Body of pancreas (tissue), 4 donors: ENCODE measurements at places on chromosomes 12 and 14.

DNA sequence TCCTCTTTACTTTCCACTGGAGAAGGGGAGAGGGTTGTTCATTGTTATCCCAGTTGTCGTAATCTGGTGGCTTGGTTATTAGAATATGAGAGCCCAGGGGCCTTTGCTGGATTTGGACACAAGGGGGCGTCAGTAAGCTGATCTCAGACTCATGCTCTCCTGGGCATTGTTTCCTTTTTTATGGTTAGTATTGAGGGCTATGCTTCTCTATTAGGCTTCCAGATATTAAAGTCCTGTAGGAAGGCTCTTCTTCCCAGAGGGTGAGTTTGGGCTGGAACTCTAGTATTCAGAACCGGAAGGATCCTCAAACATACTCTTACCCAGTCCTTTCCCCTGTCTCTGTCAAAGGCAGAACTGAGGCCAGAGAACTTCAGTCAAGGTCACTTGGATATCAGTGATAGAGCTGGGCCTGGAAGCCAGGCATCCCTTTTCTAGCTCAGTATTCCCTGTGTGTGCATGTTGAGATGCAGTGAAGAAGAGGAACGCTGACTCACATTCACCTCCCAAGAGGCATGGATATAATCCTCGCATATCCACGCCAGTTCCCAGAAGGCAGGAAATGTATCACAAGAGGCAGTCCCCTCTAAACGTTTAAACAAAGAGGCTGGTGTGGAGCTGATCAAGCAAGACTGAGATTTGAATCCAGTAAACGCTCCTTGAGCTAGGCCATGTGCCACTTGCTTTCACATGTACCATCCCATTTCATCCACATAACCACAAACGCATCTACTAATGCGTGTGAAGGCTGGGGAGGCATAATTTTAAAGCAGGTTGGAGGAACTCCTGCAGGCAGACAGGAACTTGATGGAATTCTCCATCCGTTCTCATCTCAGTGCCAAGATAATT, 41.6 kb downstream of the UBE3B start:
- DNase-seq = peak; percentile 76

DNA sequence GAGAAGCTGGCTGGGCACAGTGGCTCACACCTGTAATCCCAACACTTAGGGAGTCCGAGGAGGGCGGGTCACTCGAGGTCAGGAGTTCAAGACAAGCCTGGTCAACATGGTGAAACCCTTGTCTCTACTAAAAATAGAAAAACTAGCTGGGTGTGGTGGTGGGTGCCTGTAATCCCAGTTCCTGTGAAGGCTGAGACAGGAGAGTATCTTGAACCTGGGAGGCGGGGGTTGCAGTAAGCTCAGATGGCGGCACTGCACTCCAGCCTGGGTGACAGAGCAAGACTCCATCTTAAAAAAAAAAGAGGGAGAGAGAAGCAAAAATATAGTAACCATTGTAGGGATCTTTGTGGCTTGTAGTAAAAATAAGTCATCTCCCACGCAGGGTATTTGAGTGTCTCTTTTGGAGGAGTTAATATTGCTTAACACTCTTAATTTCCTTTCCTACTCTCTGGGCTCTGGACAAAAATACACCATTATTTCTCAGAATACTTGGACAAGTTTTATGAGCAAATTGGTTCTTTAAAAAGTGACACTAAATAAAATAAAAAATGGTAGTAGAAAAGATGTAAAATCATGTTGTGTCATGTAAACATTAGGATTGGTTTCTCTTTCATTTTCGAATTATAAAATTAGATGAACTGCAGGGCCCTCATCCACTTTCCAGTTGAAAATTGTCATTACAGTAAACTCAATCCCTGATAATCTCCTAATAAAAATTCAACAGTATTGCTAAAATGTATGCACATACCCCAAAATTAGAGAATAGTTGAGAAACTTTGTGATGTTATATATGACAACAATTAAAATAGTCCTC, 61.1 kb upstream of the C12orf71 start:
- no peak for DNase-seq

GRCh38 chr12:99066726-99067125, 421.6 kb downstream of the APAF1 start:
- no peak for DNase-seq

GRCh38 chr12:126290456-126290855, 1225.2 kb downstream of the AACS start:
- no peak for DNase-seq

DNA sequence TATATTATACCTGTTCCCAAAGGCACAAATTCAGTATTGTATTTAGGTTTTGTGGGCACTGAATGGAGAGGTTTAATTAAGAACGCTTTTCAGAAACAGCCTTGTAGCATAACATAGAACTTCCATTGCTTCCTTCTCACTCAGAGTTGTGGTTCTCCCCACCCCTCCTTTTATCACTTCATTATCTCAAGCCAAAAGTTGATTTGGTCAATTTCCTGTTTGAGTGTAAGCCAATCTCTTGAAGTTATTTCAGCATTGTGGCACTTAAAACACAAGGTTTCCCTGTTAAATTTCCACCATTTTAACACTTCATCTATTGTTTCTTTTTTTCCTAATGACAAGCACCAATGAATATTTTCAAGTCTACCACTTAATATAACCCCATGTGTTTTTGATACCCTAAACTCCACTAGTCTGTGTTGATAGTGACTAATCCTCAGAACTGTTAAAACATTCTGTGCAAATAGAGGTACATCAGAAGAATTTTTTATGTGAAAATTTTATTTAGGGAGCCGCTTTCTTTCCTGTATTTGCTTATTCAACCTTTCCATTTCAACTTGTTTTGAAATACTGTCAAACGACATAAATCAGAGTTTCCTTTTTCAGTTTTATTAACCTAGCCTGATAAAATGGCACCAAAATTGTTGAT, 340.1 kb downstream of the BCAT1 start:
- no peak for DNase-seq

DNA sequence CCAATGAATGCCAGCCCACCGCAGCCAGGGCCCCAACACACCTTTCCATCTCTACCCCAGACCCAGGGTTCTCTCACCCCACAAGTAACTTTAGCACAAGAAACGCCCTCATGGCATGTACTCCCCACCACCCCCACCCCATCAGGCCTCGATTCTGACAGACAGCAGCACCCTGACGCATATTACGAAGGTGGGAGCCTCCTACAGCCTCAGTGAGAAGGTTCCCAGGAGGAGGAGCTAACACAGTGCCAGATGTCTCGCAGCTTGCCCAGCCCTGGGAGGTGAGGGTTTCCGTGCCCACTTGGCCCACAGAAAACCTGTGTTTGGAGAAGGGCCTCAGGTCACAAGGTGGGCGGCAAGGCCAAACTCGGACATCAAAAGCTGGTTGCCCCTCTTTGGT, 32.4 kb downstream of the CCDC88C start:
- DNase-seq = no peak

GRCh38 chr12:3897371-3897971, 24.3 kb upstream of the PARP11 start:
- DNase-seq = no peak

DNA sequence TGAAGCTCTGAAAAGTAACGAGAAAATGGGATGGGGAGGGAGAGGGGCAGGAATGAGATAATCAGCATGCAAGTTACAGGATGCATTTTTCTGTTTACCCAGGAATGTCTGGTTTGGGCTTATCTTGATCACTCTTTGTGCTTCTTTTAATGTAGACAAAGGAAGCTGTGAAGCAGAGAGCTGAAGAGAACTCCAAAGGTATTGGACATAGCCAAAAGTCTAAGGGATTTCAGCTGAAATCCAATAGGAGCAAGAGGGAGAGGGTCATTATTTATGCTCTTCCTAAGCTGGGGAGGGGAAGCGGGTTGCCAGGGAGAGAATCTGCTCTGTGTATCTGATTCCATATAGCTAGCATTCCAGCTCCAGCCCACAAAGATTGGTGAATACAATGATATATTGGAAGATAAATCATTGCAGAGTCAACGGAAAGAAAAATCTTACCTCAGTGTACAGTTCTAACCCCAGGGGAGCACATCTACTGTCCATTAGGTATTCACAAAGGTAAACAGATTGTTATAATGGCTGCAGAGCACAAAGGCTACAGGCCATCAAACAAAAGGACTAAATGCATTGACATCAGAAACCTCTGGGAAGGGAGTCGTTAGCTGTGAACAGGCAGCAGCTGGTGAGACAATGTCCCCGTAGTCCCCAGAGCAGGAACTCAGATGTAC, 61.0 kb upstream of the PELI2 start:
- no peak for DNase-seq

DNA sequence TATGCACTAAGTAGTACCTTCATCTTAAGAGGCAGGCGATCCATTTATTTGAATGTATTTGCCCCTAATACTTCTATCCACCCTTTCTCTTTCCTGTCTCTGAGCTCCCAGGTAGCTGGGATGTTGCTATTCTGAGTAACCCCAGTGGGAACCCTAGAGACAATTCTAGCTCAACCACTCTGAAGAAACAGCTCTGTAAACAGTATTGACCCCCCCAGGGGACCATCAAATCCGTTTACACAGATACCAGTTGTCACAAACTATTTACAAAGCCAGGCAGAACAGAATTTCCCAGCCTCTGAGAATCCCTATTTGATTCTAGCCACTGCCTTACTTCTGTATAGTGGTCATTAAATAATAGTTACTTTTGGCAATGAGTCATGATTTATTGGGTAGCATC, 64.9 kb downstream of the MIPOL1 start:
- DNase-seq = no peak
